Colonic mucosa (tissue), 4 donors: ENCODE measurements at places on chromosomes 6 and 20. TPM values are rescaled to one million over a fixed set of nuclear protein-coding genes. Genes with fewer than 3 reads are reported as not detected.

TP53TG5 gene
- 0.40 TPM for total RNA-seq

GMPR gene
- 3.4 TPM for total RNA-seq

PNPLA1 gene
- total RNA-seq: 0.35 TPM

NMBR gene
- total RNA-seq: not detected

TNXB gene
- 20.1 TPM for total RNA-seq
